ENCODE measurements at places on chromosomes 6 and 20.

- no peak for DNase-seq
These were observed 67.9 kb upstream of the STX16 start for GRCh38 chr20:58583176-58583575.

- DNase-seq = no peak
These were observed 470.8 kb downstream of the CD109 start for GRCh38 chr6:74166849-74167248.

GRCh38 chr6:72977114-72977513 is 248.2 kb downstream of the KHDC1L start:
- DNase-seq = no peak

GRCh38 chr20:46551522-46552381 is 1.3 kb upstream of the OCSTAMP start:
- DNase-seq = no peak

DNA sequence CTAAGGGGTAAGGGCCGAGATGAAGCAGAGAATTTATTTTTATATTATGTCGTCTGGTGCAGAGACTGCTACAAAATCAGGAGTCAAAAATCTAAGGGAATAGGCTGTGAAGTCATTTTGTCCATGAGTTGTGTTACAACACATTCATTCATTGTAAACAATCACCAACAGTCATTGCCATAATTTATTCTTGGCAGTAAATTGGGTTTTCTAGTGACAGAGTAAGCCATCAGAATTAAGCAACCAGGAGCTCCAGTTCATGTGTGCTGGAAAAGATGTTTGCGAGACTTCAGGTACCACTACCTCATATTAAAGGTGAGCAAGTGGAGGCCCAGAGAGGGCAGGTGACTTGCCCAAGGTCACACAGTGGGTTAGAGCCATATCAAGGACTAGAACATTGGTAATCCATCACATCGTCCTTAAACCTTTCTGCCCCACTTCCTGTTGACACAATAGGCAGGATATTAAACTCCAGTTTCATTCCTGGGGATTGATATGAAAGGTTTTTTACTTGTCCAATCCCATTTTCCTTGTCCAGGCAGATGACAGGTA is 46.0 kb downstream of the E2F3 start:
- DNase-seq = no peak

DNA sequence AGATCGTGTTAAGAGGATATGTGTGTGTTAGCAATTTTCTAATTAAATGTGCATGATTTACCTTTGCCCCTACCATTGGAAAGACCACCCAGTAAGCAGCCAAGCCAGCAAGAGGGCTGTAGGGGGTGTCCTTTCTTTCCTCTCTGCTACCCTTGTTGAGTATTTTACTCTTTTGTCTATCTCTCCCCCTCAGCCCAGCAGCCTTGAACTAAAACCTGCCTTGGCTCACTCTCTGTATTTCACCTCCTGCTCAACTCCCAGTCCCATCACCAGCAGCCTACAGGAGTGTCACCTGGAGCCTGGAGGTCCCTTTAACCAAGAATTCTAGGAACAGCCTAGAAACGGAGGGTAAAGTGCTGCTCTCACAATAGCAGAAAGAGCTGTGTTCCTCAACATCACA is 81.0 kb downstream of the HIVEP2 start:
- DNase-seq = no peak

- no peak for DNase-seq
These were observed 627.5 kb downstream of the COL12A1 start for GRCh38 chr6:74578339-74578738.

DNA sequence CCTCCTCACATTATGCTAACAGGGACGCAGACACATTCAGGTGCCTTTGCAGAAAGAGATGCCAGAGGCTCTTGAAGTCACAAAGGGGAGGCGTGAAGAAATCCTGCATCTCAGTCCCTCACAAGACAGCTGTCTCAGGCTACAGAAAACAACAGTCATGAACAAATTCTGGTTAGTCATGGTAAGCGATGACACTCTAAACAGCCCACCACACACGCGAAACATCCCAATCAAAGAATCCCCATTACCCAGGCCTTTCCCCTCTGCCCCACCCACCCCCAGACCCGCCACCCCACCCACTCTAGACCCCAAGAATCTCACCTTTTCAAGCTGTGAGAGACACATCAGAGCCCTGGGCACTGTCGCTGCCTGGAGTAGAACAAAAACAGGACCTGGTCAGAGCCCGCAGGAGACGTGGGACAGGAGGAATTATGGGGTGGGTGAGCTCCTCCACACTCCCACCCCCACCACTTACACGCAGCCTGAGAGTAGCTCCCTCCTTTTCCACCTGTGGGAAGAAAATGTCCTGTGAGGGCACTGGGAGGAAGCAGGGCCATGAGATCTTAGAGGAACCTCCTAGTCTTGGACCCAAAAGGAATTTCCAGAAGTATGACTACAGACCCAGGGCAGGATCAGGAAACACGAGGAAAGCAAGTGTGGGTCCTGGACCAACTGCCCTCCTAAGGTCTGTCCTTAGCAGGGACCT is 2.7 kb downstream of the HLA-B start:
- DNase-seq = no peak

- no peak for DNase-seq
These were observed 208.1 kb upstream of the AGPAT4 start for GRCh38 chr6:161481786-161482516.

- no peak for DNase-seq
These were observed 110.3 kb upstream of the EYA4 start for GRCh38 chr6:133130863-133131262.

DNA sequence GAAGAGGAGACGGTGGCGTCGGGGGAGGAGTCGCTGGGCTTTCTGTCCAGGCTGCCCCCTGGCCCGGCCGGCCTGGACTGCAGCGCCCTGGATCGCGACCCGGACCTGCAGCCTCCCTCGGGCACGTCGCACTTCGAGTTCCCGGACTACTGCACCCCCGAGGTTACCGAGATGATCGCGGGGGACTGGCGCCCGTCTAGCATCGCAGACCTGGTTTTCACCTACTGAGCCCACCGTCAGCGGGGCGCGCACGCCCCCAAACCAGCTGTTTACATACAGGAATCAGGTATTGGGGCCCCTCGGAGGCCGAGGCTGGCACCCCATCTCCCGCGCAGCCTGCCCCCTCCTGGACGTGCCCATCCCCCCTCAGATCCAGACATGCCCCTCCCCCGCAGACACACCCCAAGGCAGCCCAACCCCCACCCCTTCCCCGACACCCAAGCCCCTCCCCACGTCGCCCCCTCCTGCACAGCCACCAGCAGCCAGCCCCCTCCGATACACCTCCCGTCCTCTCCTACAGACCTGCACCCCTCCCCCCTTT is 1.4 kb downstream of the SOX12 start:
- no peak for DNase-seq

DNA sequence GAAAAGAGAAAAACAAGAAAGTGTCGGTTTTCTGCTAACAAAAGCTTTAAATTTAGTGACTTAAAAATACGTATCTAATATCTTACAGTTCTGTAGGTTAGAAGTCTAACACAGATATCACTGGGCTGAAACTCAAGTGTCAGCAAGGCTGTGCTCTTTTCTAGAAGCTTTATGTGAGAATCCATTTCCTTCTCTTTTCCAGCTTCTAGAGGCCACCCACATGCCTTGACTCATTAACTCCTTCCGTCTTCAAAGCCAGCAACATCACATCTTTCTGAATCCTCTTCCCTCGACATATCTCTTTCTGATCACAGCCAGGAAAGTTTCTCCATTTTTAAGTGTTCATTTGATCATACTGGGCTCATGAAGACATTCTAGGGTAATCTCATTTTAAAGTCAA is 262.0 kb downstream of the MAFB start:
- DNase-seq = no peak

DNA sequence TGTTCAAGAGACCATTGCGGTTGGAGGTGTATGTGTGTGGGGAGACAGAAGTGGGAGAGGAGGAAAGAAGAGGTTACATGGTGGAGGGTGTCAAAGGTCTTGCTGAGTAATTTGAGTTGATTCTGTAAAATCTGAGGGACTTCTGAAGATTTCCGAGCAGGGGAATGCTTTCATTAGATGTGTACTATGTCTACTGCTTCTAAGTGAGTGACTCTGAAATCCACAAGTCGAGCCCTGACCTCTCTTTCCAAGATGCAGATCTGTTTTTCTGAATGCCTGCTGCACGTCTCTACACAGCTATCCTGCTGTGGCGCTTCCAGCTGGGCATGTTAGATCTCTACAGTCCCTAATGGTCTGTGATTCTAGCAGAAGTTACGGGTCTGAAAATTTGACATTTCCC is 209.8 kb downstream of the ATXN1 start:
- DNase-seq = no peak

DNA sequence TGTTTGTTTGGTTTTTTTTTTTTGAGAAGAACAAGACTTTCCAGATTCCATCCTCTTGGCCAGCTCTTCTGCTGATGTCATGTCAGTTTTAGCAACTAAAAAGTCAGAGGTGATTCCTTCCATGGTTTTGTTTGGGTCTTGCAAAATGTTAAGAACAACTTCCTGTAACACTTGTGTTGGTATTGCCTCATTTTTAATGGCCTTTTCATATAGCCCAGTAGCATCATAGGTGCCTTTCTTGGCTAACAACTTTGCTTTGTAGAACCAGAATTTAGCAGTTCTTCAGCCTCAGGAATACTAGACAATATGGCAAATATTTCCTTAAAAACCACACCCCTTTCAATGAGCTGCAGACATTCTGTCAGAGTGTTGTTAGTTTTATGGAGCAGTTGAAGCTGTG is 99.5 kb upstream of the SIRPG start:
- no peak for DNase-seq

DNA sequence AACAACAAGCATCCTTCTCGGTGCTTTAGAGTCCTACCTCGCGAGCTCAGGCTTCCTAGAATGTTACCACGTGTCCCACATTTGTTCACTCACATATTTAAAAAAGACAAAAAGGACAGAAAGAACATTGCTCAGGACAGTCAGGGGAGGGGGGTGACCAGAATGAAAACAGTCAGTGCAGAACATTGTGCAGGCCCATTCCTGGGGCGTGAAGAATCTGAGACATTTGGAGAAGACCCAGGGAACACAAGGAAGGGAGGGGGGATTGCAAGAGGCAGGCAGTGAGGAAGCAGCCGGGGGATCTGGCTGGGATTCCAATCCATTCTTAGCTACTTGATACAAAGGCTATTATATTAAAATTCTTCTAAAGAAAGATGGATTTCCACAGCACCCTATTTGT is 270.4 kb upstream of the CITED2 start:
- no peak for DNase-seq

- DNase-seq = no peak
These were observed 44.4 kb downstream of the DSTN start for GRCh38 chr20:17614176-17614811.

Measured in CD4-positive, alpha-beta T cell treated with Interleukin-2 at 100 ng/mL for 4 hours (primary cell).